Central memory CD8-positive, alpha-beta T cell (primary cell): ENCODE measurements at places on chromosomes 5 and 9.

- no peak overlapping the region for H3K4me3 ChIP-seq
- H3K27ac ChIP-seq, result no peak overlapping the region
- no peaks in the 10 kb centered on the region for H3K36me3 ChIP-seq
- peaks cover 15% of the 10 kb centered on the region for H3K4me1 ChIP-seq
- no peak for DNase-seq
These were observed 85.8 kb downstream of the HINT1 start for GRCh38 chr5:131079232-131079631.

DNA sequence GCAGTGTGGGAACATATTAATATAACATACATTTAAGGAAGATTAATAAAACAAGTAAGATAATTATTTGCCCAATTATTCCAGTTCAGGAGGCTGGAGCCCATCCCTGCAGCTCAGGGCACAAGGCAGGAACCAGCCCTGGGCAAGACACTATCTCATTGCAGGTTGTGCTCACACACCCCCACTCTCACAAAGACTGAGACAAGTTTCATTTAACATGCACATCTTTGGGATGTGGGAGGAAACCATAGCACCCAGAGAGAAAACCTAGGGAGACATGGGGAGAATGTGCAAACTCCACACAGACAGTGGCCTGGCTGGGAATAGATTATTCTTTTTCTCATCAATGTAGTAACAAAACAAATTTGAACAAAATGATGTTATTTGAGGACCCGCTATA, 279.1 kb downstream of the MCTP1 start:
- H3K36me3 ChIP-seq, result peaks cover 2% of the 10 kb centered on the region
- H3K27me3 ChIP-seq, result no peaks in the 10 kb centered on the region
- H3K27ac ChIP-seq, result no peak overlapping the region
- no peak for DNase-seq
- no peak overlapping the region for H3K4me3 ChIP-seq

GRCh38 chr9:36949466-36949865, 84.6 kb downstream of the PAX5 start:
- H3K4me1 ChIP-seq, result no peaks in the 10 kb centered on the region
- peaks cover 38% of the 10 kb centered on the region for H3K27me3 ChIP-seq
- H3K27ac ChIP-seq, result no peak overlapping the region
- peaks cover 2% of the 10 kb centered on the region for H3K36me3 ChIP-seq

GRCh38 chr9:137959641-137960411, 82.2 kb downstream of the CACNA1B start:
- DNase-seq, result no peak
- H3K4me1 ChIP-seq, result no peaks in the 10 kb centered on the region
- no peak overlapping the region for H3K4me3 ChIP-seq
- peaks cover 9% of the 10 kb centered on the region for H3K27me3 ChIP-seq

GRCh38 chr5:115806986-115807653, 9.3 kb downstream of the CDO1 start:
- H3K27ac ChIP-seq, result no peak overlapping the region
- no peak for DNase-seq
- H3K4me1 ChIP-seq, result no peaks in the 10 kb centered on the region
- H3K4me3 ChIP-seq, result no peak overlapping the region

DNA sequence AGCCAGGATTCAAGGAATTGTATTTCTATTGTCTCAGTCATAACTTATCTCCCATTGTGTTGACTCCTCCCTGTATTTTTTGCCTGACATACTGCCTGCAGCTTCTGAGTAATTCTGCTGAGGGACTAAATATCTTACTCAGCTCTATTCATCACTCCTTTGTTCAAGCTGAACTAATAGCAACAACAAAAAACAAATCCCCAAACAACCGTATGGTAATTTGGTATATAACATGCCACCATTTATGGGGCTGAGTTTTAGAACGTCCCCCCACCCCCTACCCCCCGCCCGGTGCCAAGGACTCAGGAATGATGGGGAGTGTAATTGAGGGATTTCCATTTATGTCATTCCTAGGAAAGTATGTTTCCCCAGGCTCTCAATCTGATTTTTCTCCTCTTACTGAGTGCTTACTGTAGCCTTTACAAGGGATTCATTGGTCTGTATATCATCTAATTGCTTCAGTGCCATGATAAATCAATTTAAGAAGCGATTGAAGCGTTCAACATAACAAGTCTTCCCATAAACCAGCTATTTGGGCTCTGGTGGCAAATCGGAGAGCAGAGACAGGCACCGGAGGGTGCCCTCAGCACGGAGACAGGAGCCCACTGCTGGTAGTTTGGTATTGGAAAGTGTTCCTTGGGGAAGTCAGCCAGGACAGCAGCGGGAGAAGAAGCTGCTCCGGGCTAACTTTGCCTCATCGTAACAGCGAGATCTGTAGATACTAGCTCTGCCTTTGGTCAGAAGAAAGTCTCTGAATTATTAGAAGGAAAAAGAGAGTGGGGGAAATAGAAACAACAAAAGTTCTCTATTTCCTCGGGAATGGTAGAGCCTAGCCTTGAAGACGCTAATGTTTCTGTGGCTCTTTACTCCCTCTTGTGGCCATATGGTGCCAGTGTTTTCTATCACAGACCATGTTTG, 40.7 kb upstream of the HSD17B4 start:
- peaks cover 10% of the 10 kb centered on the region for H3K4me1 ChIP-seq
- H3K27me3 ChIP-seq, result no peaks in the 10 kb centered on the region
- peak overlapping the region; percentile 86 for H3K4me3 ChIP-seq
- DNase-seq, result peak; percentile 53
- no peaks in the 10 kb centered on the region for H3K36me3 ChIP-seq
- H3K27ac ChIP-seq, result peak overlapping the region; percentile 80

DNA sequence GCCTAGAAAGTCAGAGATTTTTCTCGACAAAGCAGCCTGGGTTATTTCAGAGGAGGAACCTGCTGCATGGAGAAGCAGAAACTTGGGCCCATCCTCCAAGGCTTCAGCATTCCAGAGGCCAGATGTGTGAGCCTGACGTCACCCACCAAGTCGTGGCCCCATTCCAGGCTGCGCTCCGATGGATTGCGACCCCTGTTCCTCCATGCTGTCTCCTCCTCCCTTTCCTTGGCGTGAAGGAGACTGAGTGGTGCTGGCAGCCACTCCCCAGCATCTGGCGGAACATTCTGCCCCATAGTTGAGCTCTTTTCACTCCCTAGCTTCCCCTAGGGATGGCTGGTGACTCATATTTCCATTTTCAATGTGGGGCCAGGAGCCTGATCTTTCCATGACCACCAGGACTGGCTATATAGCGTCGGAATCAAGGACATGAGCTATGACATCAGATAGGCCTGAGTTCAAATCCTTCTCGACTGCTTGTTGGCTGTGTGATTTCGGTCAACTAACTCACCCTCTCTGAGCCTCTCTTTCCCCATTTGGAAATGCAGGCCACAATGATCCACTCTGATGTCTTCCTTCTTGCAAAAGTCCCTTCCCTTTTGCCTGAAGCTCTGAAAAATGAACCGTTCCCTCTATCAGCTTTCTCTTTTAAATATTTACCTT, 24.5 kb upstream of the DUSP1 start:
- H3K27ac ChIP-seq, result no peak overlapping the region
- peaks cover 18% of the 10 kb centered on the region for H3K4me1 ChIP-seq
- H3K36me3 ChIP-seq, result no peaks in the 10 kb centered on the region
- DNase-seq, result no peak

- no peak for DNase-seq
- H3K27me3 ChIP-seq, result no peaks in the 10 kb centered on the region
- H3K4me1 ChIP-seq, result no peaks in the 10 kb centered on the region
These were observed 1239.1 kb downstream of the CDH12 start for GRCh38 chr5:21613971-21614488.
